ENCODE measurements at places on chromosomes 7 and 10.

GRCh38 chr10:96613576-96613975 is 26.8 kb upstream of the TM9SF3 start:
- no peak for DNase-seq

GRCh38 chr7:107181172-107181571 is 12.4 kb downstream of the HBP1 start:
- no peak for DNase-seq

DNA sequence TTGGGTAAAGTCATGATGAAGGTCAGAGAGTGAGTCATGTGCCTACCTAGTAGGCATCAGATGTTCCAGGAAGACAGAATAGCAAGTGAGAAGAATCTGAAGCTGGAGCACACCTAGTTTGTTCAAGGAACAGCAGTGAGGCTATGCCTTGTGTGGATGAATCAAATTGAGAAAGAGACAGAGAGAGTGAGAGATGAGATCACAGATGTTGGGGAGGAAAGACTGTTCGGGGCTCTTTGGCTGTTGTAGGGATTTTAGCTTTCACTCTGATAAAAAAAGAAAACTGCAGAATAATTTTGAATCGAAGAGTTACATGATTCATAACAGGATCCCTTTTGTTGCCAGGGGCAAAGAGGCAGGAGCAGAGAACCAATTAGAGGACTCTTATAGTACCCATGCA is 6.3 kb downstream of the LIPF start:
- DNase-seq: no peak

GRCh38 chr10:46233181-46233580 is 53.6 kb upstream of the ANTXRL start:
- DNase-seq: no peak

DNA sequence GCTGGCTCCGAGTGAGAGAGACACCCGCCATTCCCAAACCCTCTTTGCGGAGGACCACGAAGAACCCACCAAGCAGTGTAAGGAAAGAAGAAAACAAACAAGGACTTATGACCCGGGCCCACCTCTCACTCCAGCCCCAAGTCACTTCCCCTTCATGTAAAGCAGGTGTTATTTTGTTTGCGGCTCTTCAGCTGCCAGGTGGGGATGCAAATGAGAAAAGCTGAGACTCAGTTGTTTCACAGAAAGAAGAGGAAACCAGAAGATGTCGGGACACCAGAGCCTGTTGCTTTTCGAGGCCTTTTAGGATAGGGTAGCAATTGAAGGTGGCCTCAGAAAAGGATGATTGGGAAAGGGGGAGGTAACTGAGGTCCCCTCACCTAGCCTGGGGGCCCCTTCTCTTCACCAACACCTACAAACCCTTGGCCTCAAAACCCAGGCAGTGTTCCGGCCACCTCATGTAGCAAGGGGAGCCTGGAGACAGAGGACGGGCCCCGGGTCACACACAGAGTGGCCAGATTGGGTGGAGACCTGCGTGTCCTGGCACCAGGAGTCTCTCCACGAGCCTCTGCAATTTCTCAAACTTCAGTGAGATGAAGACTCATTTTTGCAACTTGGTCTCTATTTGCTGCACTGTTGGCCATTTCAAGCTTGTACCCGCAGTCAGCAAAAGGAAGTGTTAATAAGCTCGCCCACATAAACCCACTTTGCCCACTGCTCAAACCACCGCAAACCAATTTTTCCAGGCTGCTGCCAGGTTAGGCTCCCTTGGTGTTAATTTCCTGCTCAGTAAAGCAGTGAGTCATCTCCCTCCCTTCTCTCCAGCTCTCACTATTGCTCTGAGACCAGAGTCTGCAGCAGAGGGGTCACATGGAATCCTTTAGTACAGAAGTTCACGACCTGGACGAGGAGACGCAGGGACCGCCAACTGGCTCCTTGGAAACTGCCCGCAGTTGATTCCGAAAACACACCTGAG is 45.5 kb downstream of the AOC1 start:
- DNase-seq: no peak

DNA sequence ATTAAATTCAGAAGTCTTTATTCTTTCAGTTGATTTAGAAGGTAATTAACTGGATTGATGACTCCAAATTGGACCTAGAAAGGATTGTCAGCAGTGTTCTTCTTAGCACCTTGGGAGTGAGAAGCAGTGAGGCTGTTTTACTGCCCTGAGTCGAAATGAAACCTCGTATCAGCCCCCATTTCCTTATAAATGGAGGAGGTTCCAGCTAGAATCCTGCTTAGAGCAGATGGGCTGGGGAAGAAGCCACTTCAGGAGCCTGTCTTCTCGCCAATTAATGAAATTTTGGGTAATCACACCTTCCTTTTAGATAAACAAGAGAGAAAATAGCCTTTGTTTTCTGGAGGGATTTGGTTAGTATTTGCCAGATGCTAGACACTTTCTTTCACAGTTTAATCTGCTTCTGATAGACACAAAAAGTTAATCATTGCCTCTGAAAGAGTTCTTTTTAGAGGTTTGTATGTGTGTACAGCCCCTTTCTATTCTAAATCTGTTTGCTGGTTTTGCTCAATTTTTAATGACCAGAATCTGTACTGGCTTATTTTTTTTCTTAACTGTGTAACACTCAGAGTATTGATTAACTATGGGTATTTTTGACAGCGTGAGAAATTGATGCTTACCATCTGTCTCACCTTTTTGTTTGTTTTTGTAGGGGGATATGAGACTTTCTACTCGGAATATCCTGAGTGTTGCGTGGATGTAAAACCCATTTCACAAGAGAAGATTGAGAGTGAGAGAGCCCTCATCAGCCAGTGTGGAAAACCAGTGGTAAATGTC is 4.6 kb downstream of the DUSP5 start:
- no peak for DNase-seq

- DNase-seq: no peak
Measured at GRCh38 chr7:21334906-21335305, 93.0 kb upstream of the SP4 start.

Measured in WERI-Rb-1 (cell line).